ENCODE measurements at places on chromosomes 3 and 15. TPM values are rescaled to one million over a fixed set of nuclear protein-coding genes. Genes with fewer than 3 reads are reported as not detected.
A peak's percentile ranks its signal among the peaks of the same experiment; 100 is the strongest.

GRCh38 chr3:106242781-106243180 is 374.0 kb upstream of the CBLB start:
- no peak for DNase-seq

DNA sequence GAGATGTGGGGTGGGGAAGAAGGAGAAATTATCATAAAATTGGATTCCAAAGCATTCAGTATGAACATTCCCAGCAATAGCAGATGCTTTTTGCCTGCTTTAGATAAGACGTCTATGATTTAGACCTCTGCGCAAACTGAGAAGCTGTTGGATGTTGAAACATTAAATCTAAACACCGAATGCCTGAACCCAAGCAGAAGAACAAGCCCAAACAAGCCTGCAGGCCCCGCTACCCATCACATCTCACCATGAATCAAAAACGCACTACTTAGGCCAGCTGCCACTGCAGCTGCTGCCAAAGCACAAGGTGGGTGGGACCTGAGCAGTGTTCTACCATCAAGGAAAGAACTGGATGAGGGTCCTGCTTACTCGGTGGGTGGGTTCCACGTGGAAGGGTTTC is 24.4 kb upstream of the THBS1 start:
- no peak for DNase-seq

DNA sequence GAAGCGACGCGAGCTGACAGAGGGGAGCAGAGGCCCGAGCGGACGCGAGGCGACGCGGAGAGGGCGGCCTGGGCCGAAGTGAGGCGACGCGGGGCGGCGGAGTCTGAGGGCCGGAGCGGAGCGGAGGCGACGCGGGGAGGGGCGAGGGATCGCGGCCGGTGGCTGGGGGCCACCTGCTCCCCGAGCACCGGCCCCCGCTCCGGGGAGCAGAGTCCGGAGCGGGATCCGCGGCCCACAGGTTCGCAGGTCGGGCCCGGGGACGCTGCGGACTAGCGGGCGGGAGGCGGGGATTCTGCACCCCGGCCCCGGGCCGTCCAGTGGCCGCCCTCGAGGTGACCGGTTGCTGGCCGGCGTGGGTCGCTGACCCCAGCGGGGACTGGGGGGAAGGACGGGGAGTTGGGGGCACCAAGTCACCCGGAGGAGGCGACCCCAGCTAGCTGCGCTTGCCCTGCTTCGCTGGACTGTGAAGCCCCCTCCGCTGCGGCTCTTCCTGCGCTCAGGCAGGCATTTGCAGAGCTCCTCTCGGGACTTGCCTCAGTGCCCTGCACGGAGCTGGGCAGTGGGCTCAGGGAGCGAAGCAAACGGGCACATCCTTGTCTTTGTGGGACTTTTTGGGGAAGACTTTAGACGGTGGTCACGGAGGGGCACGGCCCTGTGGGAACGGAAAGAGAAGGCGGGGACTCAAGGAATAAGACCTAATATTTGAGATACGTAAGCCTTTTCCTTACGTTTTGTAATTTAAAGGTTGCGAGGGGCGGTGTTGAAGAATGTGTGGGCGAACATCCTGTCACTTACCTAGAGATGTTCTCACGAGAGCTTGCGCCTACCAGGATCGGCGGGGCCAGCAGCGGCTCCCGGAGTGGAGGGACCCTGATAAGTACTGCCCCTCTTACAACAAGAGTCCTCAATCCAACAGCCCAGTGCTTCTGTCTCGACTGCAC is 566 bp downstream of the HMCES start:
- DNase-seq, result peak; percentile 10

GRCh38 chr3:37499061-37499785 is 324.8 kb upstream of the LRRFIP2 start:
- no peak for DNase-seq

GRCh38 chr3:4866866-4867265 is 112.4 kb upstream of the BHLHE40 start:
- no peak for DNase-seq

DNA sequence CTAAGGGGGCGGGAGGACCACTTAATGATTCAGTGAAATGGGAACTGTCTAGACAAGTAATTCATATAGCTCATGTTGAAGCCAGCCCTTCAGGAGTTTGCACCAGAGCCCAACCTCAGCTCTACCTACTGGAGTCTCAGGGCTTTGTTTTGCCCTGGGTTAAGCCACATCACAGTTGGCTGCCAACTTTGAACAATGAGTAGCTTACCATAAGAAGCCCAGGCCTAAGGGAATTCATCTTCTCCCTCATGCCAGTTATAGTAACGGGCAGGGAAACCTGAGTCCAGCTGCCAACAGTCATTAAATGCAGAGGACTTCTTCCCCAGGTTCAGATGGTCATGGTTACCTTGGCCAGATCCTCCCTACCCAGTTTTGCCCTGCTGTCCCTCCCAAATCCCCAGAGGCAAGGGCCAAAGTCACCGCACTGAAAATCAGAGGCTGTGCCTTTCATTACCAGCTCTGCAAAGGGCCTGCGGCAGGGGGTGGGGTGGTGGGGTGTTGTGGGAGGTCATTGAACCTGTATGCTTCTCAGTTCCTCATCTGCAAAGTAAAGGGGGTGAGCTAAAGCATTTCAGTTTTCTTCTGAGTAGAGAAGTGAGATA is 302.2 kb upstream of the NR2E3 start:
- DNase-seq, result no peak

- DNase-seq, result no peak
Measured at GRCh38 chr3:36876181-36876936, 68.5 kb downstream of the TRANK1 start.

GRCh38 chr15:75508840-75509532 is 57.5 kb upstream of the SIN3A start:
- DNase-seq, result peak; percentile 32

DNA sequence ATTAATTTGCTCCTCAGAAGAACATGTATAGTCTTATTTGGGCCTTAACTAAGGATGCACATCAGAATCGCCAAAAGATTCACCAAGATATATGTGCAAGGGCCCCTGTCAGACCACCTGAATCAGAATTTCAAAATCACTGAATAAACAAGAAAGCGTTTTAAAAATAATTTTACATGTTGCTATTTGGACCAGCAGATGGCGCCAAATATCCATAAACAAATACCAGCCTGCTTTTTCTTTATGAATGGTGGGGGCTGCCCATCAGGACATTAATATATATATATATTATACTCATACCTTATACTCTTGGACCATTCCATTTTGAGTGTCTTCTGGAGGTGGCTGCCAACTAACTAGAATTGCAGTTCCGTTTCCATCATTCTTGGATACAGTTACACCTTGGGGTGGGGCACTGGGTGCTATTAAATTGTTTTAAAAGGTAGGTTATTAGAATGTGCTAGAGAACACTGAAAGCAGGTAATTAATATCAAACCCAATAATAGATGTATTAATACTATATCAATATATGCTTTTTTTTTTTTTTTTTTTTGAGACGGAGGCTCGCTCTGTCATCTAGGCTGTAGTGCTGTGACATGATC is 1108.3 kb downstream of the ROBO1 start:
- DNase-seq, result peak; percentile 2

Gene TMEM212
- not detected for total RNA-seq

- DNase-seq, result no peak
Measured at GRCh38 chr15:92879949-92880725, 20.0 kb upstream of the CHD2 start.

DNA sequence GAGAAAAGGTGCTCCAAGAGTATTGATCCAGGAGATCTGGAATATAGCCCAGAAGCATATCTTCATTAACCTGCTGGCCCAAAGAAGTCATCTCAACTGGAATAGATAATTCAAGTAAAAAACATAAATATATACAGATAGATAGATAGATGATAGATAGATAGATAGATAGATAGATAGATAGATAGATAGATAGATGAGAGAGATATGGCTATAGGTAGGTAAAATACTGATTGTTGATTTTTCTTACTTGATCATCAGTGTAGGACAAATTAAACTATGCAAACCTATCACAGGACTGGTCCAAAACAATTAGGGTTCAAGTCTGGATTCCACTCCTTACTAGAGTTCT is 83.6 kb downstream of the TNIK start:
- DNase-seq, result no peak

- DNase-seq, result no peak
Measured at GRCh38 chr15:98941595-98942255, 65.9 kb downstream of the PGPEP1L start.

- no peak for DNase-seq
Measured at GRCh38 chr3:9750556-9751411, 1.0 kb downstream of the OGG1 start.

GRCh38 chr15:69511015-69511414 is 58.4 kb downstream of the RPLP1 start:
- DNase-seq, result no peak

GRCh38 chr3:115160295-115160694 is 13.2 kb upstream of the ZBTB20 start:
- DNase-seq, result no peak

- peak; percentile 15 for DNase-seq
Measured at GRCh38 chr3:58464866-58465265, 27.0 kb upstream of the KCTD6 start.
